CD4-positive, alpha-beta T cell treated with Interleukin-17A for 1 hour (primary cell): ENCODE measurements at places on chromosomes 13 and 19.

DNA sequence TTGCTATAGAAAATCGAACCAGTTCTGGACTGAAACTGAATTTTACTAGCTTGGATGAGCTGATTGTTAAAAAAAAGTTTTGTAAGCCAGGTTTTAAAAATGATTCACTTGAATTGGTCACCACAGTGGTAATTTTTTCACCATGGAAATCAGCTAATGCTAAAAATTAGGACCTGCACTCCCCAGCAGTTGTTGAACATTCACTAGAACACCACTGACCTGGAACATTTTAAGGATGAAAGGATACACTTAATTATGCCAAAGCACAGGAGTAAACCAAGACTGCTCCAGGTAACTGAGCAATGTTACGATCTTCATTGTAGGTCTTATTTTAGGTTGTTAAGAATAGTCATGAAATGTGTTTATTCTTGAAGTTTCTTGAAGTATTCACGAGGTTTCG is 1342.6 kb upstream of the SPRY2 start:
- no peak for DNase-seq

GRCh38 chr19:10773969-10774368 is 56.1 kb downstream of the DNM2 start:
- DNase-seq = no peak

GRCh38 chr13:28529836-28530235 is 34.9 kb upstream of the FLT1 start:
- DNase-seq = no peak

DNA sequence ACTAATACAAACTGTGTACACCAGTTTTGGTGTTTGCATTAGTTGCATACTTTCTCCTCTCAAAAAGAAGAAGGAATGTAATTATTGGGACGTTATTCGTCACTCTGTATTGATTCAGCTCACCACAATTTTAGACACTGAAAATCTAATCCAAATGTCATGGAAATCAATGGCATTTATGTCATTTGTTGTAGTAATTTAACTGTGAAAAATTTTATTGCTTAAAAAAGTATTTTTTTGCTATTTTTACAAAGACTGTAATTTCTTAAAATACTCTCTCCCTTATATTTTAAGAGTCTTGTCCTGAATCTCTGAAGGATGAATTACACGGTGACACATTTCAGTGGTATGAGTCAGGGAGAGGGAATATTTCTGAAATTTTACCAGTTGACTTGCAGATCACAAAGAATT is 2117.6 kb downstream of the PCDH9 start:
- DNase-seq = no peak

GRCh38 chr13:109651854-109652253 is 134.5 kb downstream of the IRS2 start:
- no peak for DNase-seq

GRCh38 chr13:111625526-111626315 is 305.3 kb downstream of the TEX29 start:
- no peak for DNase-seq

GRCh38 chr19:1747285-1748114 is 5.8 kb upstream of the ONECUT3 start:
- DNase-seq = peak; percentile 34

DNA sequence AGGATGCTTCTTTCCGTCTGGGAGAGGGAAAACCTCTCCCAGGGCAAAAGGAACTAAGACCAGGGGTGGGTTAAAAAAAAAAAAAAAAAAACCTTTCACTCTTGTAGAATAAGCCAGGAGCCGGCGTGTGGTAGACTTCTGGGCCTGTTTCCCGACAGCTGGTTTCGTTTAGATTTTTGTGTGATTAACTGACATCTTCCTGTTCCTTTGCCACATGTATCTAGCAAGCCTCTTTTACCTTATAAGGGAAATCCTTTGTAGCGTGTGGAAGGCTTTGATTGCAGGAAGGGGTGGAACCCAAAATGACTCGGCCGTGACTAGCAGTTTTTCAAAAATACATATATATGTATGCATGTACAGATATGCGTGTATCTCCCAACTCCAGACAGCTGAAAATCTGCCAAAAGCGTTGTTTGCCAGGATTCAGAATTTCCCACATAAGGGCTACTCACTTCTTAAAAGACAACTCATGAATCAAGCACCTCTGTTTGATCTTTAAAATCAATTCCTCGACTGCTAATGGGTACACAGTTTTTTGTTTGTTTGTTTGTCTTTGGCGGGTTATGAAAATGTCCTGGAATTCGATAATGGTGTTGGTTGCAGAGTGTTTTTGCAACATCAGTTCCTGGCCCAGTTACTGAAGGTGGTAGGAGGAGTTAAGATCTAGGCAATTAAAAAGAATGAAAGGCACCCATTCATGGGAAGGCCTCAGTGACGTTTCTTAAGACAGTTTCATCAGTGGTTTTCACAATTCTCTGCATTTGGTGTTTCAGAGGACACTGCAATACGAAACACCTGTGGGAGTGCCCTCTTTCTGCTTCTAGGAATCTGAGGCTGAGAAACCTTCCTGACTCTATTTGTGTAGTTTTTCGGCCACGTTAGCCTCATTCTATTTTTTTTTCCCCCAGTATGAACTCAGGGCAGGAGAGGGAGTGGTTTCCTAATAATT is 2.7 kb downstream of the TPM4 start:
- peak; percentile 93 for DNase-seq

GRCh38 chr13:45280751-45281634 is 60.0 kb downstream of the TPT1 start:
- peak; percentile 42 for DNase-seq

DNA sequence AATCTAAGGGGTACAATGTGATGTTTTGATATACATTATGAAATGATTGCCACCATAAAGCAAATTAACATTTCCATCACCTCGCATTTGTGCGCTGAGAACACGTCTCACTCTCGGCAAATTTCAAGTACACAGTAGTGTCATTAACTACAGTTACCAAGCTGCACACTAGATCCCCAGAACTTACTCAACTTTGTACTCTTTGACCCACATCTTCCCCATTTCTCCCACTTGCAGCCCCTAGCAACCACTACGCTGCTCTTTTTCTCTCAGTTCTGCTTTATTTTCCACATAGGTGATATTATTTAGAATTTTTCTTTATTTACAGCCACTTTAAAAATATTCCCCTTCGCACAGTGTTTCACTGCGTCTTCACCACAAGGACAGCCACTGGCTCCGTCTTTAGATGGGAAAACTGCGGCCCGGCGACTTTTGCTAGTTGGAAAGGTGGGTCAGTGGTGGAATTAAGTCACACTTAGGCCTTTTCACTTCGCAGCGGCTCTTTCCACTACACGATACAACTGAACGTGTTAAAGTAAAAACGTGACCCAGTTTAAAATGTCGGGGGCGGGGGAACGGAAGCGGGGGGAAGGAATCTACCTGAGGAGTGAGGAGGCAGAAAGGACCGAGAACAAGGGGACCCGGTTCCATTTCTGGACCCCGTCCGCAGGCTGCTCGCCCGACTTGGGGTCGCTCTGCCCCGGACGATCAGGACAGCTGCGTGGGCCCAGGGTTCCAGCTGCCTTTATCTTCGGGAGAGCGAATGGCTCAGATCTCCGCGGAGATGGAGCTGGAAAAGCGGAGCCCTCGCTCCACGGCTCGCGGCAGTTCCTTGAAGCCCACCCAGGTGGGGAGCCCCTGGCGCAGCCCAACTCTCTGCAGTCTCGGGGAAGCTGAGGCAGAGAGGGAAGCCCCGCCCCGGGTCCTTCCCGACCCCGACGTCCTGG is 486.1 kb downstream of the UQCRFS1 start:
- DNase-seq = no peak

GRCh38 chr13:114128624-114129522 is 3.5 kb downstream of the RASA3 start:
- peak; percentile 90 for DNase-seq
